LHCN-M2 (cell line): ENCODE measurements at places on chromosomes 1 and 21. TPM values are rescaled to one million over a fixed set of nuclear protein-coding genes. Genes with fewer than 3 reads are reported as not detected.

Gene RGS13
- not detected in 2 replicates for total RNA-seq

DNA sequence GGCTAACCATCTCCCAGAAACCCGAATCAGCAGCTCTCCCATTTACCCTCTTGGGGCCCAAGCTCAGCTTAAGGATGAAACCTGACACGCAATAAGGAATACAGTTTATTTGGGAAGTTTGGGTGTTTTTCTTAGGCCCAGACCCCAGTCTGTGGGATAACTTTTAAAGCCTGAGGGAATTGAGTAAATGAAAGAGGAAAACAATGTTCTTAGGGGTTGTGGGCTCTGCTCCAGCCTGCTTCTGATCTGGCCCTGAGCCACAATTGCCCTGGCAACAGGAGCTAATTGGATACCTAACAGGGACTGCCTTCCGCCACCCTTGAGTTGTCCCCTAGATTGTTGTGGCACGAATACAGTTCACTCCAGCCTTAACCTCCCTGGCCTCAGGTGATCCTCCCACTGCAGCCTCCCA, 20.1 kb downstream of the DYRK3 start:
- DNase-seq = no peak

Gene AUNIP
- total RNA-seq = 9.5 and 9.7 TPM in 2 replicates

GRCh38 chr1:36349839-36350238, 26.4 kb upstream of the EVA1B start:
- DNase-seq = peak; percentile 17

DNA sequence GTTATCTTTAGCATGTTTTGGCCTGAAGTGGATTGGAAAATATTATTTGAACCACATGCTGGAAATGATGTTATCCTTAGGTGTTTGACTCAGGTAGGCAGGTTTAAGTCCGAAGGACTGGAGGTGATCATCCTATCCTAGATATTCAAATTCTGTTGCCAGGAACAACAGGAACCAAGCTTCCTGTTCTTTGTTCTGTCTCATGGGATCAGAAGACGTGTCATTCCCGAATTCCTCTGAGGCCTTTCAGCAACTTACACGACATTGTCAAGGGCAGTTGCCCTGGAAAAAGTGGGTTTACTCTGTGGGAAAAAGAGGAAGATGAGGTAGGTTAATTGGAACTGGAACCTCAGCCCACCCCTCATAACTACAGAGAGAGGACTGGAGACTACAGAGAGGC, 36.6 kb downstream of the SLAMF6 start:
- no peak for DNase-seq

DNA sequence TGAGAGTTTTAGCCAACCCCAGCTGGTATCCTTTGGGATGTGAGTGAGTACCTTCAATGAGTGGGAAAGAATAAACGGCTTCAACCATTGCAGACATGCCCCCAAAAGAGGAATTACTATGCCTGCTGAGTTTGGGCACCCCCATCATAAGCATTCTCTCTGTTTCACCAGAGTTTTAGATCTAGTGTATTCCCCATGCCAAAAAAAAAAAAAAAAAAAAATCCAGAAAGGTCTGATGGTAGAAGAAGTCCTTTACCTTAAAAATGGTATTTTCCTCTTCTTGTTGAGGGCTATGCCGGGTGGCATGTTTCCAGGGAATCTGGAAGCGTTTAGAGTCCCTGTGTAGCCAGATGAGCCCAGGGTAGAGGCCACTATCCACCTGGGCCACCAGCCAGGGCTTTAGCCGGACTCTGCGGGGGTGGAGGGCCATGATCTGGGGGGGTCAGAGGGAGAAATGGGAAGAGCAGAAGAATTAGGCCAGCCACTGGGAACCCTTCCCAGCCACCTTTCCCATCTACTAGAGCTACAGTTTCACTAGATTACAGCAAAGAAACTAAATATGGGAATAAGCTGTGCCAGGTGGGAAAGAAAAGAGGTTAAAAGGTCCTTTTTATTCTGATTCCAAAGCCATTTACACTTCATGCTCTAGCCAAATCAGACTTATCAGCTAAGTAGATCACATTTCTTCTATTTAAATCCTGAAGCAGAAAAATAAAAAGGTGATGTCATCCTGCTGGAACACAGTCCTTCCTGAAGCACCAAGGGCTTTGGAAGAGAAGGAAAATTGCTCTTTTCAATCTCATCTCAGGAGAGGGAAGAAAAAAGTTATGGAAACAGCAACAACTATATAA, 4.7 kb downstream of the IRF6 start:
- no peak for DNase-seq

Gene NCDN
- 40.6 and 43.8 TPM in 2 replicates for total RNA-seq

DNA sequence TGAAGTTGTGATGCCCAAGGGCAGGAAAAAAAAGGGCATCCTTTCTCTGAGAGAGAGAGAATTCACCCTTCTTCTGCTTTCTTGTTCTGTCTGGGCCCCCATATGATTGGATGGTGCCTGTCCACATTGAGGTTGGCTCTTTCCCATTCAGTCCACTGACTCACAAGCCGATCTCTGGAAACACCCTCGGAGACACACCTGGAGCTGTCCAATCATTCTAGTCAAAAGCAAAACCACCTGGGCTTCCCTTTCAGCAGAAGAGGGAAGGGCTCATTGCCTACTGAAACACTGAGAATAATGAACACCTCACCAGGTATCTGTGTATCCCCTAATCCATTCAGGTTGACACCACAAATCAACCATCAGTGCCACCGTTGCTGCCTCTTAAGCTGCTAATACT, 103.7 kb upstream of the GNG12 start:
- DNase-seq = peak; percentile 21

GRCh38 chr1:13950637-13951036, 250.6 kb downstream of the PRDM2 start:
- DNase-seq = no peak

Gene WDR64
- total RNA-seq = not detected in 2 replicates

Gene SPRR1B
- total RNA-seq = not detected in 2 replicates

DNA sequence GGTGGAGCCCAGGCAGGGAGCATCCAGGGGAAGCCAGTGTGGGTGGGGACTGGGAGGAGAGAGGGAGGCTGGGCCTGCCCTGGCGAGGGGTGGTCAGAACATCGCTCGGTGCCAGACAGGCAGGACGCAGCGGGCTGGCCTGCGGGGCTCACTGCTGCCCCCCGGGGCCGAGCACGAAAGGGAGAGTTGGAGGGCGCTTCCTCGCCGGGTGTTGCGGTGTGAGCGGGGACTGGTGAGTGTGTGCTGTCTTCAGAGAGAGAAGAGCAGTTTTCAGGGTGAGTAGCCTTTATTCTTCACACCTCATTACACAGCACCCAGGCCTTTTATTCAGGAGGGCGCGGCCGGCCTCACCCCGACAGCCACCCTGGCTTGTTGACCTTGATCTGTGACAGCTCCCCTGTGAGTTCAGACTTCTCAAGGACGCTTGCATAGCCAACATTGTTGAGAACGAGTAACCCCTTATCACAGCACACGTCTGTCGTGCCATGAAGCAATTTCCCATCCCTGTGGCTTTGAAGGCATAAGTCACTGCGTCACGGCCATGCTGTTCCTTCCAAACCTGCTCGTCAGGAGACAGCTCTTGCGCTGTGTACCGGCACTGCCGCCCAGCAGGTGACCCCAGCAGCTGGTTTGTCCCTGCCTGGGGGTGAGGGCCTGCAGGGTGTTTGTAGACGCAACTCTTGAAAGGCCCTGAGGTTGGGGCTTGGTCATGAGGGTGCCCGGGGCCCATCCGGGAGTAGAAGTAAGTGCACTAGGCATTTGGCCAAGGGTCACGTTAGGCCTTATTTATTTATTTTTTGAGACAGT, 54.6 kb downstream of the PRKCZ start:
- DNase-seq = no peak

DNA sequence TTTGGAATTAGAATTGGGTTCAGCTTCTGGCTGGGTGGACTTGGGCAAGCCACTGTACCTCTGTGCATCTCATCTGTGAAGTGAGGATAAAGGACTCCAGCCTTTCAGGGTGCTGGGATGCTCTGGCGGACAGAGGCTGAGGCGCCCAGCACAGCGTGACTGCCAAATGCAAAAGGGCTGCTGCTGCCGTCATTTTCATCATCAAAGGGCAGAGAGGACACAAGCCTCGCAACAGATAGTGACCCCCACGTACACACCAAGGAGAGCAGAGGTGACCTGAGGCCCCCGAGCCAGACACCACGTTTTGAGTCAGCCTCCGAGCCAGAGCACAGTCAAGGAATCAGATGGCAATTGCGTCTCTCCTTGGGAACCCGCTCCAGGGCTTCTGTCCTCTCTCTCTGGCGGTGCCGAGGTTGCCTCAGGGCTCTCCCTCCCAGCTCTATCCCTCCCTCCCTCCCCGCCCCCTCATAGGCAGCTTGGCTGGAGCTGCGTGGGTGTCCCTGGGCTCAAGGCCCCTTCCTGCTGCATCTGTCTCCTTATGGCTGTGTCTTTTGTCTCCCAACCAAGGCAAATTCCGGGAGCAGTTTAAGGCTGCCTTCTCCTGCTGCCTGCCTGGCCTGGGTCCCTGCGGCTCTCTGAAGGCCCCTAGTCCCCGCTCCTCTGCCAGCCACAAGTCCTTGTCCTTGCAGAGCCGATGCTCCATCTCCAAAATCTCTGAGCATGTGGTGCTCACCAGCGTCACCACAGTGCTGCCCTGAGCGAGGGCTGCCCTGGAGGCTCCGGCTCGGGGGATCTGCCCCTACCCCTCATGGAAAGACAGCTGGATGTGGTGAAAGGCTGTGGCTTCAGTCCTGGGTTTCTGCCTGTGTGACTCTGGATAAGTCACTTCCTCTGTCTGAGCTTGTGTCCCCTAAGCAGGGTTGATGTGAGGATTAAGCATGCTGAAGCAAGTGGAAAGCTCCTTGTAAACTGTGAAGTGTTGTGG, 9.0 kb downstream of the HCRTR1 start:
- peak; percentile 43 for DNase-seq

DNA sequence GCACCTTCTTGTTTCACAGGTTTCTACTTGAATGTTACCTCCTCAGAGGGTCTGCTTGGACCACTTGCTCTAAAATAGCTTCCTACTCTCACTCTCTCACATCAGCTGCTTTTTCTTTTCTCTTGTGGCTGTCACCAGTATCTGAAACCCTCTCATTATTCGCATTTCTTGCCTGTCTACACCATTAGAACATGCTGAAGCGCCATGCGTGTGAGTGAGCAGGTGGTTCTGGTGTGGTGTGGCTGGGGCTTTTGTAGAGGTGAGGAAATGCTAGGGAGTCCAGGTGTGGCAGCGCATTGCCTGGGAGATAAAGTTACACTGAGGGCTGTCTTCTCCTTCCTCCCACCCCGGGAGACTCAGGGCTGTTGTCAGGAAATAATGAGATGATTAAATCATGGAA, 4.1 kb downstream of the ZNF362 start:
- no peak for DNase-seq

Gene LGR6
- total RNA-seq = not detected in 2 replicates

DNA sequence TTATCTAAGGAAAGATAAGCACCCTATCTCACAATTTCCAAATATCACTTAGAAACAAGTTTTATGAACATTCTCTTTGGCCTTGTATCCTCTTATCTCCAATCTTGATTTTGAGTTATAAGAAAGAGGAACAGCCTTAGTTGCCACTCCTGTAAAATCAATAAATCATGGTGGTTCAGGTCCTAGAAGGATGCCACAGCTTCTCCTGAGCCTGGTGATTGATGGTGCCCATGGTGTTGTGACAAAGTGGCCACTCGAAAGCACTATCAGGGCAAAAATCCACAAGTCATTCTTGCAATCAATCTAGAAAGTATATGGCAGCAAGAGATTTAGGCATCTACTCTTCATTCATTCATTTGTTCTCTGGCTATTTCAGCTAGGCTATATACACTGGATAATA, 27.8 kb downstream of the GBP6 start:
- no peak for DNase-seq

DNA sequence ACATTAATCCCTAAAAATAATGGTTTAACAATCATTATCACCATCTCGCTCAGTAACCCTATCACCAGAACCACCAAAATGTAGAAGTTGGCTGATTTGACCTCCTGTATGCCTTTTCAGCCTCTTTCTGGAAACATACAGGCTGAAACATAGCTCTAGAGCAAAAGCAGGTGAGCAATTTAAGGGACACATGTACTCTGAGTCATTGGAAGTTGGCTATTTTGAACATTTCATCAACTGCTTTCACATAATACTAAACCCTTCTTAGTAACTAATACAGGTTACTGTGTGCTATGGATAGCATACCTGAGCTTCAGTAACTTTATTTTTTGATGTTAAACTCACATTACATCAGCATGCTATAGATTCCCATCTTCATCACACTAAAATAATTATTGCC, 19.8 kb upstream of the DDAH1 start:
- no peak for DNase-seq

Gene SH3D21
- total RNA-seq = 2.6 and 3.3 TPM in 2 replicates

GRCh38 chr1:31757204-31757679, 6.9 kb downstream of the ADGRB2 start:
- no peak for DNase-seq

- DNase-seq = no peak
Observed at GRCh38 chr1:213772128-213773063, 215.4 kb upstream of the PROX1 start.

DNA sequence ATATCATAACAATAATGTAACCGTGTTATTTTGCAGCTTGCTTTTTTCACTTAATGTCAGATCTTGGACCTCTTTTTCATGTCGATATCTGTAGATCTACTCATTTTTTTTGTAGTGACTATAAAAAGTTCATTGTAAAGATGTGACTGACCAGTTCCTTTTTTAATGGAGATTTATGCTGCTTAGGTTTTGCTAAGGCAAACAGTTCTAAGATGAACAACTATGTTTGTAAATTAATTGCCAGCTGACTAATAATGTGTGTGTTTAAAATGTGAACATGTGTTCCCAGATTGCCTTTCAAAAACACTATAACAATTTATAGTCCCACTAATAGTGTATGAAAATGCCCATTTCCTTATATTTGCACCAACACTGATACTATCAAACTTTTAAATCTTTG, 18.1 kb upstream of the EPS8L3 start:
- no peak for DNase-seq

DNA sequence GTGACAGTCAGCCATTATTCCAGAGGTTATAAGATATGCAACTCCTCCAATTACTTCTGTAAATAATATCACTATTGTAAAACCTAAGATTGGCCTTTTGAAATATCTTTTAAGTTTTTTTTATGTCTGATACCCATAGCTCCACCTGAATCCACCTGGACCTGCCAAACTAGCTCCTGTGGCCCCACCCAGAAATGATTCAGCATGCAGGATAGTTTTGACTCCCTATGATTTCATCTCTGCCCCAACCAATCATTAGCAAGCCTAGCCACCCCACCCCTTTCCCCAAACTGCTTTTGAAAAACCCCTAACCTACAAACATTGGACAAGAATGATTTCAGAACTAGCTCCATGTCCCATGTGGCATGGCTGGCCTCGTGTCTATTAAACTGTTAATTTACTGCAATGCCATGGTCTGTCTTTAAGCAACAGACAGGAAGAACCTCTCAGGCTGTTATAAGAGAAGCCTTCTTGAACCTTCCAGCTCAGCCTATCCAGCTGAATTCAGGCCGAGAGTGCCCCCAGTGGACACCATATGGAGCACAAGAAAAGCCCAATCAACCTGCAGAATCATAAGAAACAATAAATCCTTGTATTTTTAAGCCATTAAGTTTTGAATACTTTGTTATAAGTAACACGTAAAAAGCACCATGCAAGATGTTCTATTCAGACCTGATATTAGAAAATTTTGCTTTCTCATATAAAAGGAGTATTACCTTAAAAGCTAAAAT, 263.0 kb upstream of the ZRANB2 start:
- no peak for DNase-seq

GRCh38 chr21:37509802-37510393, 143.3 kb downstream of the DYRK1A start:
- peak; percentile 41 for DNase-seq

GRCh38 chr1:172185211-172185610, 235.3 kb upstream of the C1orf105 start:
- DNase-seq = no peak

GRCh38 chr1:65163201-65163805, 15.3 kb downstream of the AK4 start:
- no peak for DNase-seq

- DNase-seq = no peak
Observed at GRCh38 chr1:207920444-207921021, 9.6 kb upstream of the CD34 start.
